Stimulated activated CD8-positive, alpha-beta memory T cell treated with anti-CD3 and anti-CD28 coated beads, Interleukin-2, amount 100 ng/mL, for 1 hour (primary cell): ENCODE measurements at places on chromosomes 2 and 18.

GRCh38 chr2:129922571-129923264 lies 56.7 kb upstream of the RAB6C start:
- DNase-seq = no peak

DNA sequence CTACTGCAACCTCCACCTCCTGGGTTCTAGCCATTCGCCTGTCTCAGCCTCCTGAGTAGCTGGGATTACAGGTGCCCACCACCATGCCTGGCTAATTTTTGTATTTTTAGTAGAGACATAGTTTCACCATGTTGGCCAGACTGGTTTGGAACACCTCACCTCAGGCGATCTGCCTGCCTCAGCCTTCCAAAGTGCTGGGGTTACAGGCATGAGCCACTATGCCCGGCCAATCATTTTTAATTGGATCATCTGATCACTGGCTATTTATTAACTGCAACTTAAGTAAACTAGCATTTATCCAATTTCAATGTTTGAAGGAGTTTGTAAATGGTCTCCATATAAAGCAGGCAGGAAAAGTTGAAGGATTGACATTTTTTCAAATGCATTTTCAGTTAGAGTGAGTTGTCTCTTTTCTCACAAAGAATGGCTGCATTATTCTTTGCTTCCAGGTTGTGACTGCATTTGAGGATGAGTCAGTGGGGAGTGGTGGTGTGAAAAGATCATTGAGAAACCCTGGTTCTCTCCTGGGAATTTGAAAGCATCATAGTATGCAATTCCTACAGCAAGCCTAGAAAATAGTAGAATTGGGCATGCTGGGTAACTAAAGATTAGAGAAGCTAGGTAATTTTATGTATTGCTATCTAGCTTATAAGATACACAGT lies 431.1 kb upstream of the ZEB2 start:
- no peak for DNase-seq

GRCh38 chr18:55763805-55764204 lies 175.8 kb upstream of the TCF4 start:
- DNase-seq = no peak

DNA sequence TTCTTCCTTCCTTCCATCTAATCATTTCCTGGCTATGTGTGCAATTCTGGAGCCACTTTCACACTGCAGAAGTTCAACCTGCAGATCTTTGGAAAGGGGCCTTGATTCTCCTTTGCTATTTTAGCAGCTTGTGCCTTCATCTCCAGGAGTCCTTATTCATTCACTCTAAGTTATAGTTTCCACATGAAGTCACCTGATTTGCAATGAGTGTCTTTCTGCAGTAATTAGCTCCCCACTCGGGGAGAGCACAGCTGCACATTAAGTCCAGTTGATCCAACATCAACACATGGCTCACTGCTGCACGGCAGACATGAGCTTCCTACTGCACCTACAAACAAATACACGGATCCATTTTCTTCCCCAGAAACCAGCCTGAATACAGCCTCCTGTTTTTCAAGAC lies 323.1 kb upstream of the TNP1 start:
- DNase-seq = no peak

DNA sequence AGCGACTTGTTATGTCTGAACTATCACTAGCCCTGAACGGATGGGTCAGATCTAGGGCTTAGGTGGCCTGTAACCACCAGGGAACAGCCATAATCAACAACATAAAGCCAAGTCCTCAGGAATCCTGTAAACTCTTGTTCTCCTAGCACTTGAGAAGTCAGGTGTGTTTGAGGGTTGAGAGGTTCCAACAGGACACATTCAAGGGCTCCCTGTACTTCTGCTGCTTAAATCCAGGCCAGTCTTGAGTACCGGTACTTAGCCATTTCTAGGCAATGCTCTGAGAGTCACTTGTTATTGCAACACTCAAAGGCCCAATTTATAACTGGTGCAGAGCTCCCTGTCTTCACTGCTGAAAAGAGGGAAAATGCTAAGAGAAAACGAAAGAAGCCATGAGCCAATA lies 21.6 kb upstream of the SLC40A1 start:
- no peak for DNase-seq

DNA sequence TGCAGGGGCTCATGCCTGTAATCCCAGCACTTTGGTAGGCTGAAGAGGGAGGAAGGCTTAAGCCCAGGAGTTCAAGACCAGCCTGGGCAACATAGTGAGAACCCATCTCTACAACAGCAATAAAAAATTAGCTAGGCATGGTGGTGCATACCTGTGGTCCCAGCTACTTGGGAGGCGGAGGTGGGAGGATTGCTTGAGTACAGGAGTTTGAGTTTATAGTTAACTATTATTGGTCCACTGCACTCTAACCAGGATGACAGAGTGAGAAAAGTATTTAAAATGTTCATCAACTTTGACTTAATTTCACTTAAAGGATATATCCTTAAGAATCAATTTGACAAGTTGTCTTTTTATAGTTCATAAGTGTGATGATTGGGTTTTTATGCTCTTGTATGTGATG lies 14.3 kb upstream of the GPD2 start:
- no peak for DNase-seq

GRCh38 chr2:208570066-208570465 lies 163.5 kb downstream of the PTH2R start:
- no peak for DNase-seq

GRCh38 chr2:58714238-58714637 lies 473.1 kb upstream of the FANCL start:
- DNase-seq = no peak

- no peak for DNase-seq
Measured at GRCh38 chr18:79544386-79544963, 135.1 kb upstream of the CTDP1 start.

DNA sequence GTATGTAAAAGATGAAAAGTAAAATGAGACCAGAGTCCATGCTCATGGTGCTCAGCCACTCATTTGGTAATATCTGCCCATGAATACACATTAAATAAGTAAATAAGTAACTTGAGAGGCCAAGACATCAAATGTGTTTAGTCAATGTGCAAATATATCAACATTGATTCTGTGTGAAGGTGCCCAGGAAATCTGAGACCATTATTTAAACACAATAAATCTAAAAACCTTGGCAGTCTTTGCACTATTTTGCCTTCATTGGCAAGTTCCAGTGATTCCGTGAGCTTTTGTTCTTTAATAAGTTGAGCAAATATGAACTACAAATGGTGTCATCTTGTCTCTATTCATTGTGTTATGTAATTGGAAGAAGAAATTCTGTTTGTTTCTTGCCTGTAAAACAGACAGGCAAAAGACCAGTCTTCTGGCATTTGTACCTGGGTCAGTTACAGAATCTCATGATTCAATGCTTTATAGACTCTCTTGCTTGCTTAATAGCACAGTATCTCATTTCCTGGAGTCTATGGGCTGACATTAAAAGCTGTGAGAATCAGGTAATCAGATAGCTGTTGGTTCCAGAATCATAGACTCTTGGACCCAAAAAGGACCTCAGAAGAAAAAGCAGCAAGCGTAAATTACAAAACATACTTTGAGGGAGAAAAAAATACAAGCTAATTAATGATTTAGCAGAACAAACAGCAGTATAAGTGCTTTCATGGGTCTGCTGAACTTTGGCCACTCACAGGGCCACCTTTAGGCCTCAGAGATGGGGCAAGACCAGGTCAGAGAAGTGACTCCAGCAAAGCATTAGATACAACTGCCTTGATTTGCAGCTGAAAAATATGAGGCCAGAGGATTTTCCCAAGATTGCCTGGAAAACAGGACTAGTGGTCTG lies 20.0 kb upstream of the SERPINB3 start:
- no peak for DNase-seq

DNA sequence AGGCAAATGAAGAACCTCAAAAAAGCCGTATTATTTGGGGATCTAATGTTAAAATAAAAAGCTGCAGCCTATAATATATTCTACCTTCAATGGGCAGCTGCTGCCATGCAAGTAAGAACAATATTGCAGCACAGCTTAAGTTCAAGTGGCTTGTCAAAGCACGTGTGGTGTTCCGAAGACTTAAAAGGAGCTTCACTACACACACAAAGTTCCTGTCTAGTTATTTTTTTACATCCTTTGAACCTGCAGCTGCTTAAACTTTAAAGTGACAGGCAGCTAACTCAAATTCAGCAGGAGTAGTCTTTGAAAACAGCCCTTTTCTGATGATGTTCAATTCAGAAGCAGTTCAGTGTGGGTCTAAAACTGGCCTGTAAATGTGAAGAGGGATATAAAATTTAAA lies 85.8 kb upstream of the XIRP2 start:
- no peak for DNase-seq

DNA sequence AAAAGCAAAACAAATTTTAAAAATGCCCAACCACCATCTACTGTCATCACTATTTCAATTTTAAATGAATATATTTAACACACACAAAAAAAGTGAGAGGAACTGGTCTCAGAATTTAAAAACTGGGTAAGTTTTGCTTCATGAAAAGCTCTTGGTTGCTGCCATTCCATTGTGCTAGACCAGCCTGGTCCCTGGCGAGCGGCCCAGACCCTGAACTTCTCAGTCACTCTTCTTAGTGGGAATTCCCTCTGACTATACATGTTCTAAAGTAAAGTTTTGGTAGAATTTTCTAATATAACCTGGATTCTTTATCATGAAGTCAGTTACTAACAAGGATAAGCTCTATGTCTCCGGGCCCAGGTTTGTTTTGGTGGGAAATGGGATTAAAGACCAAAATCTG lies 34.8 kb upstream of the TMEM177 start:
- DNase-seq = no peak

- DNase-seq = no peak
Measured at GRCh38 chr2:205752296-205752820, 70.1 kb downstream of the NRP2 start.

GRCh38 chr2:58221909-58222308 lies 19.2 kb downstream of the FANCL start:
- no peak for DNase-seq

GRCh38 chr18:13868501-13869271 lies 44.7 kb downstream of the MC5R start:
- DNase-seq = no peak

DNA sequence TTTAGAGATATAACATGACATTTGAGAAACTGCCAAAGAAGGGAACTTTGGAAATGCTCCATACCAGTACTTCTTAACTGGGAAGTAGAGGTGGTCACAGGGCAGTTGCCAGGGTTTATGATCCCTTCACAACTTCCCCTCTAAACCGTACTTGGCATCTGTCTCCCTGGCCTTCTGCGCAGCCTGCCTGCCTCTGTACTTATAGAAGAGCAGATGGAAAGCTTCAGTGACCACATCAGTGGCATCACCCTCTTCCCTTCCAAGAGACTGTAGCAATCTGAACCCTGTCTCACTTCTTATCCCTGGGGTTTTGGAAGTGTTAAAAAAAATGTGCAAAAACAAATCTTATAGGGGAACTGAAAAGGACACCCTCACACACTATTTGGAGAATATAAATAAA lies 64.1 kb downstream of the EIF2AK3 start:
- DNase-seq = no peak

- DNase-seq = no peak
Measured at GRCh38 chr18:56294484-56295183, 343.8 kb downstream of the TXNL1 start.

GRCh38 chr2:30321466-30321865 lies 90.1 kb downstream of the LBH start:
- DNase-seq = no peak

- DNase-seq = no peak
Measured at GRCh38 chr2:51981783-51982182, 949.9 kb upstream of the NRXN1 start.

DNA sequence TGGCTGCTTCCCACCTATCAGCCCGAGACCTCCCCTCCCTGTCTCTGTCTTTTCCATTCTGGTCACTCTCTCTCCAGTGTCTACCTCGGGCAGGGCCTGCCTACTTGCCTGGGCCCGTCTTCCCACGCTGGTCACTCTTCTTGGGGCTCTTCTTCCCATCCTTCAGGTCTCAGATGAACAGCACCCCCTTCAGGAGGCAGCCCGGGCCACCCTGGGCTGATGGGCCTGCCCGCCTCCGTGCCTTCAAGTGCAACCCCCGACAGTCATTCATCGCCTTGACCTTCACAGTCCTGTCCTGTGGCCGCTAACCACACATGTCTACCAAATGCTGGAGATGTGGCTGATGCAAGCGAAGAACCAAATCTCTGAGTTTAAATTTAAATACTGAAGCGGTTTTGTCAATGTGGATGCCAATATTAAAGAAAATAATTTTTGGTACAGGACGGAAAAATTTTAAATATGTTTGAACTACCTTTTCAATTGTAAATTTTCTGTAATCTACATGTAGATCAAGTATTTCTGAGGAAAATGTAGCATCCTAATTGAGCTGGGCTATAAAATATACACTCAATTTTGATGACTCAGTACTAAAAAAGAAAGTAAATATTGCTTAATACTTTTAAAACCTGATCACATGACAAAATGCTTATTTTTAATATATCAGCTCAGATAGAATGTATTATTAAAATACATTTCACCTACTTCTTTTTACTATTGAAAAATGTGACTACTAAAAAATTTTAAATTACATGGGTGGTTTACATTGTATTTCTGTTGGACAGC lies 96.4 kb downstream of the LAMA1 start:
- no peak for DNase-seq

DNA sequence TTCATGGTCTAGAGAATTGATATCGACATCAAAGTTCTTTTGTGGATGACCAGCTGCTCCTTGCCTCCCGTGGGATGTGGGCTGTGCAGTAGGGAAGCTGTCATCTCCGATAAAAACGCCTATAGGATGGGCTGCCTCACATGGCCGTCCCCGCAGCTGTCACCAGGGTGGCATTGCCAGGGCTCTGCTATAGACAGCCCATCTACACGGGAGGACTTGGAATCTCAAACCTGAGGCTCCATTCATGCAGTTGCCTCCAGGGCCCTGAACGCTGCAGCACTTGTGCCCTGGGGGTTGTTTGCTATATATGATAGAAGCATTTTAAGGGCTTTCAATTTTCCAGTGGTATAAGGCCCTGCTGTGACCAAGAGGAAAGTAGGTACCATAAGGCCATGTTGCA lies 183.1 kb downstream of the MYCN start:
- no peak for DNase-seq

- DNase-seq = no peak
Measured at GRCh38 chr18:7727361-7728076, 160.4 kb downstream of the PTPRM start.

DNA sequence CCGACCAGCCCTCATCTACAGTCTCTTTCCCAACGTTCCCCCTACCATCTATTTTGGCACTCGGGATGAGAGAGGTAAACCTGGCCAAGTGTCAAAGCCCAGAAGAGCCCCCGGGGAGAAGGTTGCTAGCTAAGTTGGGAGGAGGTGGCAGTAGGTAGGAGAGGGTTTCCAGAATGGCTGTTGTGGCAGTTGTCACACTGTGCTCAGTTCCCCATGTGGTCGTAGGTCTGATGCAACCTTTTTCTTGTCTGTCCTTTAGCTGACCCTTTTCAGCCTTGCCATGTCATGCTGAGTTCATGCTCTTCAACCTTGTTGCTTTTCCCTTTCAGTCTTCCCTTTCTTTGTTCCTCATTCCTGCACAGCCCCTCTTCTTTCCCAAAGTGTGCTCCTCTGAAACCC lies 34.5 kb downstream of the TTLL4 start:
- no peak for DNase-seq

GRCh38 chr18:43751835-43752234 lies 474.5 kb upstream of the SYT4 start:
- no peak for DNase-seq

GRCh38 chr2:134027980-134028379 lies 225.9 kb upstream of the MGAT5 start:
- no peak for DNase-seq
